ENCODE measurements at places on chromosomes 16 and 17.
A peak's percentile ranks its signal among the peaks of the same experiment; 100 is the strongest.

DNA sequence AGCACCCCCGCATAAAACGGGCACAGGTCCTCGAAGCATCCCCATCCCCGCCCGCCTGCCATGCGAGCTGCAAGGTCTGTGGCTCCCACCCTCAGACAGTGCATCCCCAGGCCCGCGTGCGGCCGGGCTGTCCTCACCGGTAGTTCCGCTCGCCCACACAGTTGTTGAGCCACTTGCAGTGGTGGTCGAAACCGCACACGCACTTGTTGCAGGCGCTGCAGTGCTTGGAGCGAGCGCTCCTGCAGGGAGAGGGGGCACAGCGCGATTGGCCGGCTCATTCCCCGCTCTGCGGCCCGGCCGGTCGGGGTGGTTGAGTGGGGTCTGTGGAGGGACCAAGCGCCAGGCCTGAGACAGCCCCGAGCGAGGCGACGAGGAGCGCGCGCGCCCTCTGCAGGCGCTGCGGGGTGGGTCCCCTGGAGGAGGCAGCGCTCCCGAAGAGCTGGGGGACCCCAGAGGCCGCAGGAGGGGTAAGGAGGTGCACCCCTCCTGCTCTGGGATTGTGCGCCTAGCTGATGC, 6.0 kb upstream of the TPPP3 start:
- DNase-seq, result peak; percentile 62

- no peak for DNase-seq
These were observed 24.3 kb downstream of the PLA2G10 start for GRCh38 chr16:14669776-14670175.

DNA sequence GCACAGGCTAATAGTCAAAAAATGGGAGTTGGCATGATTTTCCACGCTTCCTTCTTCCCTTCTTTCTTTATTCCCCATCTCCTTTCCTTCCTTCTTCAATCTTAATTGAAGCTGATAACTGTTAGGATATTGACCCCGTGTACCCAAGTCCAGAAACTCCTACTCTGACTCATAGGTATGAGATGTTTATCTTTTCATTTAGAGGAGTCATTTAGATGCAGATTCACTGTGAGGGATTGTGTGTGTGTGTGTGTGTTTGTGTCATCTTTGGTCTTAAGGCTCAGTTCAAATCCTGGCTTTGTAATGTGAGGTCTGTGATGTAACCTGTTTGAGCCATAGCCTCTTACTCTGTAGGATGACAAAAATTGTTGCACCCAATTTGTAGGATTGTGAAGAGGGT, 332.0 kb upstream of the MAF start:
- DNase-seq, result no peak

- DNase-seq, result no peak
These were observed 4.8 kb upstream of the UTS2R start for GRCh38 chr17:82366749-82367148.

- no peak for DNase-seq
These were observed 204.8 kb upstream of the CPHXL start for GRCh38 chr16:75931043-75931442.

DNA sequence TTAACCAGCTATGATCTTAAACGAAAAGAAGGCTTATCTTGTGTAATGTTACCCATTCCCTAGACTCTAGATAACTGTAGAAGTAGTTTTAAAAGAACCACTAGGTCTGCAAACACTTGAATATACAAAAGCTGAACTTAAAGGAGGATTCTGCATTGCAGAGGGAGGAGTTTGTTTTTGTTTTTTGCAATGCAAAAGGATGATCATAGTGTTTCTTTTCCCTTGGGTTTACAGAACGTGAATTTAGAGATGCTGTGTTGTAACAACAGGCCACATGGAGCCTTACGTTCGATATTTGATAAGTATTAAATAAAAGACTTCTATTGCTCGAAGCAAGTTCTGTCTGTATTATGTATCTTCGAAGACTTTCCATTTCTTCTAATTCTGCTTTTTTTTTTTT, 77.6 kb downstream of the CHD9 start:
- DNase-seq, result no peak

- no peak for DNase-seq
These were observed 46.7 kb downstream of the USP22 start for GRCh38 chr17:20995873-20996723.

GRCh38 chr17:81417879-81418709, 22.8 kb downstream of the BAHCC1 start:
- no peak for DNase-seq

DNA sequence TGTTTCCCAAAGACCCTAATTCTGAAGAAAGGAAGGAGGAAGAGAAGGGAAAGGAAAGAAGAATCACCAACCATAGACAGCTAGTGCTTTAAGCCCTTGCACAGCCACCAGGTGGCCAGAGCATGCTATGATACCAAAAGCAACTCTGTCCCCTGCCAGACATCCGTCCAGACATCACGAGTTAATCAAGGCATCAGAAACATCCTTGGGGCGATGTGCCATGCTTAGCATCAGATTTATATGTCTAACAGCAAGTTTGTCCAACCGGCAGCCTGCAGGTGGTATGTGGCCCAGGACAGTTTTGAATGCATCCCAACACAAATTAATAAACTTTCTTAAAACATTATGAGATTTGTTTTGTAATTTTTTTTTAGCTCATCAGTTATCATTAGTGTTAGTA, 2.9 kb upstream of the CRYBA1 start:
- no peak for DNase-seq

DNA sequence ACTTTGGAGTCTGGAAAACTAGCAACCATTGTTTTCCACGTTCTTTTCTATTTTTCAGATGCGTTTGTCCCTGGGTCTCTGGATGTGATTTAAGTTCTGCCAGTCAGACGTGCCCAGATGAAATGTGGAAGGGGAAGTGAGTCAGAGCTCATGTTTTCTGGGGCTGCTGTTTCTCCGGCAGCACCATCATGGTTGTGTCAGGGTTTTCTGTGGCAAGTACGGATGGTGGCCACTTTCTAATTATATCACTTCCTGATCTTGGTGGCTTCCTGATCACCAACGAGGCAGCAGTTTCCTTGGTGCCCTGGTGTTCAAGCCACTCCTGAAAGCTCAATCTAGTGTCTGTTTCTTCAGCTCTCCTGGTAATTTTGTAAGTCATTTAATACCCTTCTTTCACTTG, 31.4 kb upstream of the PMFBP1 start:
- DNase-seq, result no peak

GRCh38 chr17:72270273-72270924, 149.6 kb downstream of the SOX9 start:
- no peak for DNase-seq

- DNase-seq, result no peak
These were observed 82.4 kb downstream of the KCNJ2 start for GRCh38 chr17:70251706-70252105.

GRCh38 chr16:86966777-86967176, 350.4 kb downstream of the C16orf95 start:
- DNase-seq, result no peak

GRCh38 chr17:37092701-37093100, 143.9 kb downstream of the AATF start:
- DNase-seq, result no peak

DNA sequence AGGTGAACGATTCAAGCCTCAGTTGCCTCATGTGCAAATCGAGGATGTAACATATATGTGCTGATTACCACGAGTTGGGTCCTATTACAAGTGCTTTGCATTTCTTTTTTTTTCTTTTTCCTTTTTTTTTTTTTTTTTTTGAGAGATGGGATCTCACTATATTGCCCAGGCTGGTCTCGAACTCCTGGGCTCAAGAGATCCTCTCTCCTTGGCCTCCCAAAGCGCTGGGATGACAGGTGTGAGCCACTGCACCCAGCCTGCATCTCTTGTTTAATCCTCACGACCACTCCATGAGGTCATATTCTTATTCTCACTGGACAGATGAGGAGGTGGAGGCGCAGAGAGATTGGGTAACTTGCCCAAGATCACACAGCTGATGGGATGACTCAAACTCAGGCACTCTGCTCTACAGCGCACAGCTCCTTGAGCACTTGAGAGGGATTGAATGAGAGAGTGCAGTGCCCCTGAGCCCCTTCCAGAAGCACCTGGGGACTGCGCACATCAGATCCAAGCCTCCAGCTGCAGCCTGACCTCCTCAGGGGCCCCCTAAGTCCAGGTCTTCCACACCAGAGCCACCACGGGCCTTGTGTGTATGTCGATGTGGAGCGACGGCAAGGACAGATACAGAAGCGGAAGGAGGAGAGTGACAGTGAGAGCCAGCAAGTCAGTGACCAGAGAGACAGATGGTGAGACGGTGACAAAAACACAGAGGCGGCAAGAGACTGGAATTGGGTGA, 4.9 kb downstream of the STX1B start:
- no peak for DNase-seq

DNA sequence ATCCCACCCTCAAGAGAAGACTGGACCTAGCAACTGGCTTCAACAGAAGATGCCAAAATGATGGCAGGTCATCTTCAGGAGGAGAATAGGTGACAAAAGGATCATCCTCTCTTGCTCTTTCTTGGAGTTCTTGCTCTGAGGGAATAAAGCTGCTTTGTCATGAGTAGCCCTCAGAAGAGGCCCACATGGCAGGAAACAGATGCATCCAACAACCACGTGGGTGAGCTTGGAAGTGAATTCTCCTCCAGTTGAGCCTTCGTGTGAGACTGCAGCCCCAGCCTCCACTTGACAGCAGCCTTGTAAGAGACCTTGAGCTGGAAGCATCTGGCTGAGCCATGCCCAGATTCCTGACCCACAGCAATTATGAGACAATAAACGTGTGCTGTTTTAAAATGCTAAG, 87.5 kb downstream of the DYNLRB2 start:
- DNase-seq, result no peak

GRCh38 chr17:79510071-79510470, 100.8 kb downstream of the RBFOX3 start:
- no peak for DNase-seq

GRCh38 chr16:55500530-55501011, 8.3 kb upstream of the LPCAT2 start:
- no peak for DNase-seq

DNA sequence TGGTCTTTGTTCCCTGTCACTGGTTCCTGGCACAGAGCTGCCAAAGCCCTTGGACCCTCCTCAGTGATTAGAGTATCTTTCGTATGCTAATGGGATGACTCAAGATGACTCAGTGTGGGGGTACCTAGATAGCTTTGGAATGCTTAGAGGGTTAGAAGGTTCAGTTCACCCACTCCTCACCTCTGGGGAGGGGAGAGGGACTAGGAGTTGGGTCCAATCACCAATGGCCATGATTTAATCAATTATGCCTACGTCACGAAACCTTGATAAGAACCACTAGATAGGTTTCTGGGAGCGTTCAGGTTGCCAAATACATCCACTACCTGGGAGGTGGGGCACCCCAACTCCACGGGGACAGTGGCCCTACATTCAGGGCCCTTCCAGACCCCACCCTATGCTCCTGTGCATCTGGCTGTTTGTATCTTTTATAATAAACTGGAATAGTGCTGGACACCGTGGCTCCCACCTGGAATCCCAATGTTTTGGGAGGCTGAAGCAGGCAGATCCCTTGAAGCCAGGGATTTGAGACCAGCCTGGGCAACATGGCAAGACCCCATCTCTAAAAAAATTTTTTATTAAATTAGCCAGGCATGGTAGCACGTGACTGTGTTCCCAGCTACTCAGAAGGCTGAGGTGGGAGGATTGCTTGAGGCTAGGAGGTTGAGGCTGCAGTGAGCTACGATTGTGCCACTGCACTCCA, 29.2 kb upstream of the LITAF start:
- no peak for DNase-seq

DNA sequence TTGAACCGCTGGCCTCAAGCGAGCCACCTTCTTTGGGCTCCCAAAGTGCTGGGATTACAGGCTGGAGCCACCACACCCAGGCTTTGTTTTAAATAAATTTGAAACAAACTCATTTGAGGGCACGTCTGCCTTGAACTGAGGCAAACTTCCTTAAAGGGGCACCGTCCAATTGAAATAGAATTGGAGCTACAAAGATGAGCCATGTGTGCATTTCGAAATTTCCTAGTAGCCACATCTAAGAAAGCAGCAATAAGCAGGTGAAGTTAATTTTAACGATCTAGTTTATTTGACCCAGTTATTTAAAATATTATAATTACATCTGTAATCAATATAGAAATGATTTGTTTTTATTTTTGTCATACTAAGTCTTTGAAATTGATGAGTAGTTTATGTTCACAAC, 755 bp upstream of the C16orf89 start:
- no peak for DNase-seq

DNA sequence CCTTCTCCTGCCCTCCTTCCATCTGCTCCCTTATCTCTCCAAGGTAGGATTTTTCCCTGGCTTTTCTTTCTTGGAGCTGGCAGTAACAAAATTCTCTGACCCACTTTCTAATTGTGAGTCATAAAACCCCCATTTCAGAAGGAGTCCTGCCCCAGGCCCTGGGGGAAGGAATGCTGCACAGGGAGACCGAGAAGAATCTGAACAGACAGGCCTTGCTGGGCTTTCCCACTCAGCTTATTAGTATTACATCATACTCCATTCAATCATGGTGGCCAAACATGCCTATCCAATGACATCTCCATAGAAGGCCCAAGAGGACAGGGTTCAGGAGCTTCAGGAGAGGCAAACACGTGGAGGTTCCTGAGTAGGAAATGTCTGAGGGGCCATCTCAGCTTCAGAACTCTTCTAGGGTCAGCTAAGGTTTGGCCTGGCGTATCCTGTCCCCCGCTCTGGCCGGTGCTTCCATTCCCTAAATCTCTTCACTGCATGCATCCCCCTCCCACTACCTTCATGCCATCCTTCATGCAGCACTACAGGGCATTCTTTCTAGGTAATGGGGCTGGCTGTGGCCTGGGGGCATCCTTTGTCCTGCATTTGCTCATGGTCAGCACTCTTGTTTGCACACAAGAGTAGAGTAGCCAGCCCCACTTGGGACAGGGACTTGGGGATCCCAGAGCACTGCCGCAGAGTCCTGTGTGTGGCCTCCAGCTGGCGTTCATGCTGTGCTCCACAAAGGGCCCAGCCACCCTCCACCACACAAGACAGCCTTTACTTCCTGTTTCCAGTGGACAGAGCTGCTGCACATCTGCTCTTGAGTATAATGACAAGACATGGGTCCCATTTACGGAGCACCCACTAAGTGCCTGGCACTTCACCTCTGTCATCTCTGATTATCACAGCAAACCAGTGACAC, 8.2 kb downstream of the SLC6A2 start:
- DNase-seq, result no peak

DNA sequence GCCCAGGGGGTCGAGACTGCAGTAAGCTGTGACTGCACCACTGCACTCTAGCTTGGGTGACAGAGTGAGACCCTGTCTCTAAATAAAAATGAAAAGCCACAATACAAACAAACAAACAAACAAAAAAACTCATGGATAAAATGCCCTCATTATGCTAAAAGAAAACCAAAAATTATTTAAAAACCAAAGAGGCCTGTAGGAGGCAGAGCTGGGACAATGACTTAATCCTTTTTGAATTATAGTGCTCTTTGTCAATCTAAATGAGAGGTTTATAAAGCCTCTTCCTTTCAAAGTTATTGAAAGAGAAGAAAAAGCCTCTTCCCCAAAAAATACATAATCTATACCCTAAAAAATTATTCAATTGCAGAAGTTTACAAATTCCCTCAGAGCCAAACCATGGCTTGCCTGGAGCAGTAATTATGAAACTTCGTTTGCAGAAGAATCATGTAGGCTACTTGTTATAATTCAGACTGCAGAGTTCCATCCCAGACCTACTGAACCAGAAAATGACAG, 18.5 kb downstream of the CRLF3 start:
- no peak for DNase-seq
